ENCODE measurements at places on chromosomes 7 and 10. TPM values are rescaled to one million over a fixed set of nuclear protein-coding genes. Genes with fewer than 3 reads are reported as not detected.
A peak's percentile ranks its signal among the peaks of the same experiment; 100 is the strongest.

DNA sequence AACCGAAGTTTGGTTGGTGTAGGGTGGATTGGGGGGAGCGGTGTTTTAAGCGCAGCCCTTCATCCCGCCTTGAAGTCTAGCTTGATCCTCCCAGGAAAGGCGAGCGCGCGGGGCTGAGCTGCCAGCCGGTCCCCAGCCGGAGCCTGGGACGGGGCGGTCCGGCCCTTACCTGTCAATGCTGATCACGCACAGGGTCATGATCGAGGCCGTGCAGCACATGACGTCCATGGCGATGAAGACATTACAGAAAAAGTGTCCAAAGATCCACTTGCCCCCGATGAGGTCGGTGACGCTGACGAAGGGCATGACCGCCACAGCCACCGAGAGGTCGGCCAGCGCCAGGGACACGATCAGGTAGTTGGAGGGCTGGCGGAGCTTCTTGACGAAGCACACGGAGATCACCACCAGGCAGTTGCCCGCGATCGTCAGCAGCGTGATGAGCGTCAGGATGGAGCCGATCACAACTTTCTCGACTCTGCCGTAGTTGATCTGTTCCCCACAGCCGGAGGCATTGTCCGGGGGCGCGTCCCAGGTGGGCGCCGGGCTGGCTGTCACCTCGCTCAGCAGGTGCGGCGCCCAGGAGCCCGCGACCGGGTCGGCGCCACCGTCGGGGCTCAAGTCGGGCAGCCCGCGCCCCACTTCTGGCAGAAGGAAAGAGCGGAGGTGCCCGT, 740 bp downstream of the HTR7 start:
- peak overlapping the region; percentile 65 for H3K27ac ChIP-seq
- H3K36me3 ChIP-seq, result no peaks in the 10 kb centered on the region

GRCh38 chr7:115008465-115009114, 86.7 kb downstream of the MDFIC start:
- no peak for DNase-seq
- peaks cover 50% of the 10 kb centered on the region for H3K4me1 ChIP-seq

- no peaks in the 10 kb centered on the region for H3K4me1 ChIP-seq
- no peak overlapping the region for H3K4me3 ChIP-seq
- DNase-seq, result no peak
- no peaks in the 10 kb centered on the region for H3K27me3 ChIP-seq
- no peaks in the 10 kb centered on the region for H3K36me3 ChIP-seq
Observed at GRCh38 chr10:120818301-120818700, 32.9 kb upstream of the WDR11 start.

- no peak overlapping the region for H3K27ac ChIP-seq
- no peaks in the 10 kb centered on the region for H3K27me3 ChIP-seq
- no peak overlapping the region for H3K4me3 ChIP-seq
- no peak for DNase-seq
Observed at GRCh38 chr7:147044941-147045340, 928.3 kb downstream of the CNTNAP2 start.

DNA sequence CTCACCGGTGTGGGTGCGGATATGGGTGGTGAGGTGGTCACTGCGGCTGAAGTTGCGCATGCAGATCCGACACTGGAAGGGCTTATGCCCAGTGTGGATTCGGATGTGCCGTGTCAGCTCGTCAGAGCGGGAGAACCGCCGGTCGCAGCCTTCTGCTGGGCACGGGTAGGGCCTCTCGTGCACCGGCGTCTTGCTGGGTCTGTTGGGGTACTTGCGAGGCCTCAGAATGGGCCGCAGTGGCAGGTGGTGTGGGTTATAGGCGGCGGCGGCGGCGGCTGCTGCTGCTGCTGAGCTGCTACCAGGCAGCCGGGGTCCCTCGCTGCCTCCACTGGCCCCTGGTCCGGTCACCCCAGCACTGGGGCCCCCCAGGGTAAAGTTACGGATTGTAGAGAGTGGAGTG, 2.7 kb downstream of the EGR2 start:
- no peak overlapping the region for H3K4me3 ChIP-seq
- H3K27ac ChIP-seq, result no peak overlapping the region
- no peaks in the 10 kb centered on the region for H3K36me3 ChIP-seq
- H3K4me1 ChIP-seq, result peaks cover 47% of the 10 kb centered on the region
- no peaks in the 10 kb centered on the region for H3K27me3 ChIP-seq

DNA sequence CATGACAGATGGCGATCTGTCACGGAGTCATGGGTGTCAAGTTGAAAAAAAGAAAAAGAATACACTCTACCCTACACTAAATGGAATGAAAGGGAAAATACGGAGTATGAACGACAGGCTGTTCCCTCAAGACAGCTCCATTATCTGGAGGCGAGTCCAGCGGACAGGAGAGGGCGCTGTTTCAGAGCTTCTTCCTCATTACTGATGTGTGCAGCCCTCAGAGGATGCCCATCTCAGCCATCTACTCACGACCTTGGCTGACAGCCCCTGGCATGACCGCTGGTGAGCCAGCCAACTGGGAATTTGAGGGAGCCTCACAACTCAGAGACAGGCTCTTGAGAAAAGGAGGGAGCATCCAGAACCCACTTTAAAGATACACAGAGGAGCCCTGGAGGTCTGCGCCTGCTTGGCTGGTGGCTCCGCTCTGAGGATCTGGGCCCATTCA, 49.6 kb upstream of the SMNDC1 start:
- H3K27me3 ChIP-seq, result no peaks in the 10 kb centered on the region
- DNase-seq, result peak; percentile 11
- H3K4me3 ChIP-seq, result no peak overlapping the region
- H3K36me3 ChIP-seq, result no peaks in the 10 kb centered on the region
- no peak overlapping the region for H3K27ac ChIP-seq
- H3K4me1 ChIP-seq, result peaks cover 12% of the 10 kb centered on the region

DNA sequence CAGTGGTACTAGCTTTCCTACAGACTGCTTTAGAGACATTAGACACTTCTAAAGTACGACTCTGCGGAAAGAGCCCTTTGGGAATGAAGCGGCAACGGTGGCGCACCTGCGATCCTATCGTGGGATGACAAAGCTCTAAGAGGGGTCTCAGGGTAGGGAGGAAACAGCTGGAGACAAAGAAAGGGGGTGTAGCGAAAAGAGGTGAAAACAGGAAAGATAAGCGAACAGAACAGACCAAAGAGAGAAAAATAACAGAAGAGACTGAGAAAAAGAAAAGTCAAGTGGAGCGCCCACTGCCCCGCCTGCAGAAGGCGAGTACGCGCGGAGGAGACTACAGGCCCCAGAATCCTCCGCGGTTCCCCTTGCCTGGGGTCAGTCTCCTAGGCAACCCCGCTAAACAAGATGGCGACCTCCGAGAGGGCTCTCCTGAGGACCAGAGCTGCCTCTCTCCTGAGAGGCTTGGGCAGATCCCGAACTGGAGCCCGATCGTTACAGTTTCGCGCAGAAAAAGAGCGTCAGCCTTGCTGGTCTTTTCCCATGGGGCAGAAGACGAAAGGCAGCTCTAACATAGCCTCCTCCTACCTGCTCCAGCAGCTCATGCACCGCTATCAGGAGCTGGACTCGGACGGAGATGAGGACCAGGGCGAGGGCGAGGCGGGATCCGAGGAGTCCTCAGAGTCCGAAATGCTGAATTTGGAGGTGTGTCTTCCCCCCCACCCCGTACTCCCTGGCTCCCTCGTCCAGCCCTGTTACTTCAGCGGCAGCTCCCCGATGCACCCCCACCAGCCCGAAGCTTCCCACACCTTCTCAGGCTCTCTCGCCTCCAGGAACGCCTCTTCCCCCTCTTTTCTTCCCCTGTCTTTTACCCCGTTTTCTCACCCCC, at the start of gene LRGUK:
LRGUK (plus strand) TSS at position 375 of the 883 bp plus-strand sequence; CDS start at position 403, 28 bp downstream.
- H3K27ac ChIP-seq, result no peak within 1 kb of the TSS
- H3K4me1 ChIP-seq, result peaks cover 4% of the 10 kb centered on the region
- H3K36me3 ChIP-seq, result no peaks in the 10 kb centered on the region
- peak; percentile 17 for DNase-seq
- H3K4me3 ChIP-seq, result peak within 1 kb of the TSS; percentile 60

DNA sequence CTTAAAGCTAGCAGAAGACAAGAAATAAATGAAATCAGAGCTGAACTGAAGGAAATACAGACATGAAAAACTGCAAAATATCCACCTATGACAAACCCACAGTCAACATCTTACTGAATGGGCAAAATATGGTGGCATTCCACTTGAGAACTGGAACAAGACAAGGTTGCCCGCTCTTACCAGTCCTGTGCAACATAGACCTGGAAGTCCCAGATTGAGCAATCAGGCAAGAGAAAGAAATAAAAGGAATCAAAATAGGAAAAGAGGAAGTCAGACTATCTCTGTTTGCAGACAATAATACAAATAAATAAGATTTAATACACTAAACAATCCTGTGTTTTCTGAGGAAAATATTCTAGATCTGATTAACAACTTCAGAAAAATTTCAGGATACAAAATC, 570.5 kb upstream of the SEMA3D start:
- no peaks in the 10 kb centered on the region for H3K36me3 ChIP-seq
- H3K4me1 ChIP-seq, result no peaks in the 10 kb centered on the region
- H3K27ac ChIP-seq, result no peak overlapping the region
- H3K4me3 ChIP-seq, result no peak overlapping the region

DNA sequence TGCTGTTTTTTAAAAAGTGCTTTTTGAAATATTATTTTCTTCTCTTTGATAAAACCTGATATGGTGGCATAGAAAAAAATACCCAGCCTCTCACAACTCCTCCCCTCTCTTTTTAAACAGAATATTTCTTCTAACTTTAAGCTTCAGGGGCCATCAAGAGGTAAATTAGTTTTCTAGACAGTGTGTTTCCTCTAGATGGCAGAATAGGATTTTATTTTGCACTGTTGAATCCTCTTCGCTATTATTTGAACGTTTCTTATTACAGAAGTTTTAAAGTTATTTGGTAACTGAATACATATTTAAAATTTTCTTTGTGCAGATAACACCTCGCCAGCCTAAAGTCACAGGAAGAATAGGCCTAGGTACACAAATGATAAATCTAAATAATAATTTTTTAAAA, 30.3 kb downstream of the ARL5B start:
- H3K27ac ChIP-seq, result no peak overlapping the region
- H3K4me3 ChIP-seq, result no peak overlapping the region
- H3K27me3 ChIP-seq, result no peaks in the 10 kb centered on the region
- no peaks in the 10 kb centered on the region for H3K4me1 ChIP-seq
- DNase-seq, result no peak

DNA sequence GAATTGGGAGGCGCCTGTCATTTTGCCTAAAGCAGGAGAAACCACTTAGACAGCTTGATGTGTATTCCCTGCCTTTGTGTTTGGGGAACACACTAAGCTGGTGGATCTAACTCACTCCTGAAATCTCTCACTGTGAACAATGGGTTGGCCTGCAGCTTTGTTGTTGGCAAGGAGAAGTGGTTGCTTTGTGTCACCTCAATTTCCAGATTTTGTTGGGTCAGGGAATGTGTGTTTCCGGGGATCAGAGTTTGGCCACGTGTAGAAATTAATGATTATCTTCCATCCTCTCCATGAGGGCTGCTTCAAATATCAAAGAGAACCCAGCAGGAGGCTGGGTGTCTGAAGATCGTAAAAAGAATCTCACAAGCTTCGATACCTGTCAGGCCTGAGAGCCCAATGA, 27.8 kb downstream of the A1CF start:
- no peak overlapping the region for H3K4me3 ChIP-seq
- no peaks in the 10 kb centered on the region for H3K36me3 ChIP-seq
- DNase-seq, result no peak
- H3K27me3 ChIP-seq, result no peaks in the 10 kb centered on the region
- no peaks in the 10 kb centered on the region for H3K4me1 ChIP-seq

GRCh38 chr7:104795616-104796398, 218.2 kb upstream of the KMT2E start:
- no peaks in the 10 kb centered on the region for H3K36me3 ChIP-seq
- H3K4me1 ChIP-seq, result no peaks in the 10 kb centered on the region
- no peak overlapping the region for H3K4me3 ChIP-seq

- no peak overlapping the region for H3K4me3 ChIP-seq
- H3K27ac ChIP-seq, result peak overlapping the region; percentile 38
Observed at GRCh38 chr7:155166108-155166507, 96.0 kb downstream of the HTR5A start.

DNA sequence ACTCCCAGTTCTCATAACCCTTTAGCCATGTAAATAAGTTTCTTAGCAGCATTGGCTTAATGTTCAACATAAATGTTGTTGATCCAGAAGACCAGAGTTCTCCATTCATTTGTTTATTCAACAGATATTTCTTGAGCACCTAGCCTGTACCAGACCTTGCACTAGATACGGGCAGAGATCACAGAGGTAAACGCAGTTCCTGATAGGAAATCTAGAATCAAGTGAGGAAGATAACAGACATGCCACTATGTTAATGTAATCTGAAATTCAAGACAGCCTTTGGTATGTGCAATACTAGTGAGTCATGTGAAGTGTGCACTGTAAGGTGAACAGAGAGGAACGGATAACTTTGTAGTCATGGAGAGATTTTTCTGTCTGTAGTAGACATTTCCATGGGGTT, 3.0 kb downstream of the BUB3 start:
- peaks cover 8% of the 10 kb centered on the region for H3K4me1 ChIP-seq
- peaks cover 60% of the 10 kb centered on the region for H3K36me3 ChIP-seq
- no peak for DNase-seq
- no peak overlapping the region for H3K27ac ChIP-seq
- no peak overlapping the region for H3K4me3 ChIP-seq

DNA sequence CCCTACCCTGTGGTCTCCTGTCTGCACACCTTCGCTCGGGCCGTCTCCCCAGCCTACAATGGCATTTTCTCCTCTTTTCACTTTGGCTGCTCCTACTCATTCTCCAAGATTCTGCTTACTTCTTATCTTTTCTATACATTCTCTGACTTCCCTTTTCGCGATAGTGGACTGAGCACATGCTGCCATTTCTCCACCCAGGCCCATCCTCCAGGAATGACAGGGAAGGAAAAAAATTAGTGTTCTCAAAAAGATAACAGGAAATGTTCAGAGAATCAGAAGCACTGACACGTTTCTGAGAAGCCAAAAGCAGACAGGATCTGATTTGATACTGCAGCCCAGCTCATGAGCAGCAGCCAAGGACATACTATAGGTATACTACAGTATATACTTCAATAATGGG, 6.4 kb upstream of the ANXA11 start:
- peaks cover 2% of the 10 kb centered on the region for H3K4me1 ChIP-seq
- no peak overlapping the region for H3K4me3 ChIP-seq
- H3K36me3 ChIP-seq, result no peaks in the 10 kb centered on the region

GRCh38 chr7:102860351-102860811, 52.4 kb upstream of the LRRC17 start:
- no peak overlapping the region for H3K4me3 ChIP-seq
- H3K27ac ChIP-seq, result no peak overlapping the region
- H3K4me1 ChIP-seq, result peaks cover 18% of the 10 kb centered on the region

GRCh38 chr10:122703483-122704448, 4.1 kb upstream of the C10orf120 start:
- H3K36me3 ChIP-seq, result no peaks in the 10 kb centered on the region
- H3K4me1 ChIP-seq, result no peaks in the 10 kb centered on the region
- no peak overlapping the region for H3K4me3 ChIP-seq
- no peak overlapping the region for H3K27ac ChIP-seq
- DNase-seq, result no peak
- no peaks in the 10 kb centered on the region for H3K27me3 ChIP-seq

The TSC22D4 gene
- total RNA-seq, result 31.8 TPM

The GIMAP2 gene
- total RNA-seq, result 12.4 TPM

The KIAA1549 gene
- total RNA-seq, result 2.1 TPM

The KDM7A gene
- 17.1 TPM for total RNA-seq

The CCM2 gene
- total RNA-seq, result 20.0 TPM

The FAM25G gene
- total RNA-seq, result 30.8 TPM

The BRAT1 gene
- total RNA-seq, result 28.3 TPM

All from esophagus squamous epithelium (tissue), 5 donors.